ENCODE measurements at places on chromosomes 1 and 21.
A peak's percentile ranks its signal among the peaks of the same experiment; 100 is the strongest.

DNA sequence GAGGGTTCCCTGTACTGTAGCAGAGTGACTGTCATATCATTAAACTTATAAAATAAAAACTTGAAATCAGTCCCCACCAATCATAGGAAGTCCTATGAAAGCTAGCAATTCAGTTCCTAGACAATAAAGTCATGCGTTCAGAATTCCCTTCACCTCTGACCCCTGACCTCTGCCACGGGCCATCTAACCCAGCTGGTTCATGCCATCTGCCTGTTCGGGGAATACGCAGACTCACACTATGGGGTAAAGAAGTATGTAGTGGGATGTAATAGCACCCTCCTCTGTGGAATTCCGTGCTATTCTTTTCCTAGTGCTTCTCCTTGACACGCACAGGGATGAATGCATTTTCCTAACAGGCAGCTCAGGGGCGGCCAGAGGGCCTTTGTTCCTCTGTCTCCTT lies 2.1 kb downstream of the GSTM4 start:
- DNase-seq, result no peak

GRCh38 chr21:45283611-45284455 lies 3.9 kb downstream of the POFUT2 start:
- DNase-seq, result peak; percentile 3

GRCh38 chr1:114126261-114127095 lies 27.2 kb downstream of the SYT6 start:
- no peak for DNase-seq

DNA sequence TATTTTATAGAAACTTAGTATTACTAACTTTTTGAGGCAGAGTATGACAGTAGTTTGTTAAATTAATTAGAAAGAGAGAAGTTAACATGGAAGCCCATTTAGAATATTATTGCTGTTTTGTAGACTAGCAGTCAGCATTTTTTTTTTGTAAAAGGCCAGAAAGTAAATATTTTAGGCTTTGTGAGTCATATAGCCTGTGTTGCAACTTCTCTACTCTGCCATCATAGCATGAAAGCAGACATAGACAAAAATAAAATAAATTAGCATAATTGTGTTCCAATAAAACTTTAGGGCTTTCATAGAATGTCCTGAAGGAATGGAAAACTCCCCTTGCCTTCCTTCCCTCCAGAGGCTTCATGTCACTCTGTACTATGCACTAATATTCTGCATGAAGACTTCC lies 12.3 kb upstream of the RGS4 start:
- no peak for DNase-seq

GRCh38 chr21:36803051-36803645 lies 104.2 kb downstream of the SIM2 start:
- DNase-seq, result no peak

DNA sequence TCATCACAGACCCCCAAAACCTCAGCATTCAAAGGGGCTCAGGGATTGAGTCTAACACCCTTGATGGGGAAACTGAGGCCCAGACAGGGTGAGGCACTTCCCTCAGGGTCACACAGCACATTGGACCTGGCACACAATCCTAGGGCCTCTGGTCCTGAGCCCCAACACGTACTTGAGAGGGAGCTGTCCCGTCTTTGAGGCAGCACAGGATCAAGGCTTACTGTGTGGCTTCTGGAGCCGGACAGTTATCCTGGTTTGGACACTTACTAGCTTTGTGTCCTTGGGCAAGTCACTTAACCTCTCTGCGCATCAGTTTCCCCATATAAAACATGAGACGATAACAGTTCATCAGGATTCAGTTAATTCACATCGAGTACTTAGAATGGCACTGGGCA lies 26.5 kb downstream of the RUNX3 start:
- no peak for DNase-seq
